Omental fat pad (tissue), 4 donors: ENCODE measurements at places on chromosomes 11 and 22. TPM values are rescaled to one million over a fixed set of nuclear protein-coding genes. Genes with fewer than 3 reads are reported as not detected.
A peak's percentile ranks its signal among the peaks of the same experiment; 100 is the strongest.

The CRYAB gene
- 327 TPM for total RNA-seq

The RAC2 gene
- 51.6 TPM for total RNA-seq

The FCHSD2 gene
- total RNA-seq: 37.8 TPM

The CD6 gene
- 0.79 TPM for total RNA-seq

The CD151 gene
- total RNA-seq: 328 TPM

The CCDC157 gene
- 2.7 TPM for total RNA-seq

The CARNS1 gene
- 9.8 TPM for total RNA-seq

The KRTAP5-1 gene
- not detected for total RNA-seq

The OR51L1 gene
- total RNA-seq: not detected

DNA sequence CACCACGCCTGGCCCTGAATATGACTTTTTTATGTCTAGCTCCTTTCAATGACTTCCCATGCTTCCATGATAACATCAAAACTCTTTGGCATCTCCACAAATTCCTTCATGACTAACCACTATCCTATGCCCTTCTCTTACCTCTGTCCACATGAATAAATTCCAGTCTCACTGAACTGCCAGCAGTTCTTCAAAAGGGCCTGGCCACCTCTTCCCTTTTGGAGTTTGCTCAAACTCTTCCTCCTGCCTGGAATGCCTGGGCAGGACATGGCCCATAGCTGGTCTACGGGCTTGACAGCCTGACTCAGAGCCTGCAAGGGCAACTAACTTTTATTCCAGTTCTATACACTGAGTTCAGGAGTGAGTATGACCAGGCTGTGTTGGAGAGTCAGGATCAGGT lies 41.8 kb upstream of the ZBTB16 start:
- no peak for DNase-seq

- no peak for DNase-seq
Observed at GRCh38 chr11:1938343-1939005, 8.7 kb upstream of the MRPL23 start.

- no peak for DNase-seq
Observed at GRCh38 chr22:46537225-46537945, at the start of gene CELSR1. Gene CELSR1 (minus strand): TSS chr22:46537620. CDS start chr22:46537170, 450 bp downstream.

DNA sequence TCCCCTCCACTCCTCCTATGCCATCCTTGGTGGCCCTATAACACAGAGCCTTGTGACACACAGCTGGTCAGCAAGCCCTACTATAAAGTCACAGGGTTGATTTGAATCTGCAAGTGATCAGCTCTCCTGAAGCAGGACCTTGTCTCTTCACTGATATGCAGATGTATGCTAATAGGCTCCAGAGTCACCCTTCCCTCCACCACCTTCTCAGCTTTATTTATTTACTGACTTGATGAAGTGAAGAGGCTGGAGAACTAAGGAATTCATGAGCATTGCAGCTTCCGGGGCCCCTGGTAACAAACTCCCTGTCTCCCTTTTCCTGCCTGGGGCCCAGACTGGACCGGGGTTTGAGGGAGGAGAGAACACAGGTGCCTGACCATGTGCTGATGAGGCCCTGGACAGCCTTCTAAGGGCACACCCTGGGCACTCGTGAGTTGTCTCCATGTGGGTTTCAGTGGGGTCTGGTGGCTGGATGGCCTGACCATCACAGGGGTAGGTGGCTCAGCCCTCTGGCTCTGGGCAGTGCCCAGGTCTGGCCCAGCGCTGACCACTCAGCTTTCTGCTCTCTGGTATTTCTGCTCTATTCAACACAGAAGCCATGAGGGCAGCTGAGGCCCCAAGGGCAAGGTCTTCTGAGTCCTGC lies 307.5 kb downstream of the NTM start:
- DNase-seq: no peak

DNA sequence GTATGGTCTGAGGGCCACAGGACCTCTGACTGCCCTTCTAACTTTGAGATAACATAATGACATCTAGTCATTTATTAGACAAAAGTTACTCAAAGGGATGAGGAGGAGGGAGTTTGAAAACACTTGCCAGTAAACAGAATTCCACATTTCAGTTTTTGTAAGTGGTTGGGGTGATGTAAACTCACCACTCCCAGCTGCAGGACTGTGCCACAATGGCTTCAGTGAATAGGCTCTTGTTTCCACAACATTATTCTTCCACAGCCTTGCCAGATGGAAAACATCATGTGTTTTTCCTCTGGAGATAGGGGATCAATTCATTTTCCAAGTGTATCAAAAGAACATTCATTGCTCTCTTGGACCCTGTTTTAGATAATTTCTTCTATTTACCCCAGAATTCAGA lies 147.2 kb upstream of the BDNF start:
- DNase-seq: no peak

- DNase-seq: no peak
Observed at GRCh38 chr11:76736773-76737495, 46.2 kb upstream of the TSKU start.

GRCh38 chr11:30128269-30128932 lies 102.4 kb upstream of the FSHB start:
- DNase-seq: no peak

DNA sequence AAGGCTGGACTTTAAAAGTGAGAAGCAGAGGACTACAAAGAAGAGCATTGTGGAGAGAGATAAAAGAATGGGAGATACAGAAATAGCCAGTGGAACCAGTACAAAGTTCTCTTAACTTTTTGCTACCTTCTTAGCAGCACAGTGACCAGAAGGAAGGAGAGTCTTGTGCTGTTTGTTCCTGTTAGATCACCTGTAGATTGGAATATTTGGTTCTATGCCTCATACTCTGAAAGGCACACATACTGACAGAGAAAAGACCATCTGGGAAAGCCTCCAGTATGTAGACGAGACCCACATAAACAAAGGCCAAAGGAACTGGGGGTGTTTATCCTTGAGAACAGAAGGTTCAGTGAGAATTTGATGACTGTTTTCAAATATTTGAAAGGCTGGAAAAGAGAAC lies 18.7 kb downstream of the RNF141 start:
- DNase-seq: no peak

GRCh38 chr11:5922749-5923426 lies 19.2 kb upstream of the OR56A3 start:
- DNase-seq: no peak

DNA sequence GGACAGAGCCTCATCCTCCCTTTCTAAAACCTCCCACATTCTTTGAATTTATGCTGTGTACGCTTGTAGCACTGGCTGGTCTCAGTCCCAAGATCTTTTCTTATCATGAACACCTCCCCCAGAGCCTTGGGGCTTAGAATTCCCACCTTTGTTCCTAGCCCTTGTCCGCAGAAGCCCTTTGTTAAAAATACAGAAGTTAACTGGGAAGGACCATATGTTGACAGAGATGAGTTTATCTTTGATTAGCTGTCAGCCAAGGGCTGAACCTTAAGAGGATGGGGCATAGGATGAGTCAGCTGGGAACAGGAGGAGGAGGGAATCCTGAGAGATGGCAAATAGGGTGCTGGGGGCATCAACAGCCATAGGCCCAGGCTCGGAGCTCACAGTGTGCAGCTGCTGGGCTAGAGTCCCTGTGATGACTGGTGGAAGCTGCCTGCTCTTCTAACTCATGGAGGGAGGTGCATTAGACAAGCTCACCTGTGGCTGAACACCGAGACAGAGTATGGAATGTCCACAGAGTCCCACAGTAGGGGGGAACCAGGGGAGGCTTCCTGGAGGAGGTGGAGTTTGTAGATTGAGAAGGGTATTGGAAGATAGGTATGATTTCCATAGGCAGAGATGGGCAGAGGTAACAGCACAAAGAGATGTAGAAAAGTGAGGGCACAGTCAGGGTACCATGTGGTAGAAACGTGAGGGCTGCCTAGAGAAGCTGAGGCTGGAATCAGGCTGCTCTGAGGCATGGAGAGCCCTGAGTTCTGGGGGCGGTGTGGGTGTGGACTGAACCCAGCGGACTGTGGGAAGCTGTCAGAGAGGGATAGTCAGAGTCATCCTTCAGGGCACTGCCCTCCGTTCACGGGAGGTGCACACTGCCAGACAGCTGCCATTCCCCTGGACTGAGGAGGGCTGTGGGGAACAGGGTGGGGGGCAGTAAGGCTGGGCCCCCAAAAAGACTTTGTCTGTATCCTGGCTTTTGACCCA lies 9.9 kb downstream of the MICAL2 start:
- no peak for DNase-seq

- DNase-seq: no peak
Observed at GRCh38 chr11:123719452-123719851, 22.0 kb downstream of the ZNF202 start.

GRCh38 chr11:14538271-14538925 lies 18.2 kb upstream of the PSMA1 start:
- no peak for DNase-seq

DNA sequence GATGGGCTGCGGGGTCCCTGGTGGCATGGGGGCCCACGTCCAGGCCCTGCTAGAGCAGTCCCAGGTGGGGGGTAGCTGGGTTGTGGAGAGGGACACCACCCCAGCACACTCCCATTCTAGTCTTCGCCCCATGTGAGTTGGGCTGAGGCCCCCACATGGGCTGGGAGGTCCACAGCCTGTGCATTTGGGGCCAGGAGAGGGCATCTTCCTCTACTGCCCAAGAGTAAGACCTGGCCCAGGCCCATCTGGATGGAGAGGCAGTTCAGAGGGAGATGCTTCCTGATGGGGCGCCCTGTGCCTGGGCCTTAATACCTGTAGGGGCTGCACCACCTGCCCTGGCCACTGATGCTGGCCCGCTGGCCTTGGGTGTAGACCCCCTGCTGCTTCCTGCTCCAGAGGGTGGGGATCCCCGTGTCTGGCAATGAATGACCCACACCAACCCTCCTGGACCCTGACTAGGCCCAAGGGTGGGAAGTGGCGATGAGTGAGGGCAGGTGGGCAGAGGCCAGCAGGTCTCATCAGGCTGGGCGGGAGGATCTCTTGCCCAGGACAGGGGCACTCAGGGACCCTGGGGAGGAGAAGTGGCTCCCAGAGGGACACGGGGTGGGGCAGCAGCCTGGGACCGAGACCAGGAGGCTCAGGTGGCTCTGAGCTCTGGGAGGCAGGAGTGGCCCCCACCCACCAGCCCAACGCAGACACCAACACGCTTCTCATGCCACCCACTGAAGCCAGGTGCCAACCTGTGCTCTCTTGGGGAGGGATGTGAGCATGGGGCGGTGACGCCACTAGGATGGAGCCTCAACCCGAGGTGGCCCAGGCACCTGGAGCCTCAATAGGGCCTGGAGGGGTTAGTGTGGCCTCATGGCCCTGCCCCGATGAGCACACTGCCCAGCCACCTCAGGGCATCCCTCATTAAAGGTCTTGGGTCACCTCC lies 17.4 kb upstream of the GNB1L start:
- DNase-seq: peak; percentile 20
